ENCODE measurements at places on chromosomes 6 and 20.

GRCh38 chr20:1323830-1324597 lies 4.9 kb downstream of the SDCBP2 start:
- DNase-seq = no peak

- DNase-seq = no peak
These were observed 24.1 kb upstream of the MRGBP start for GRCh38 chr20:62772103-62772611.

- no peak for DNase-seq
These were observed 62.7 kb upstream of the ISM1 start for GRCh38 chr20:13158369-13158768.

DNA sequence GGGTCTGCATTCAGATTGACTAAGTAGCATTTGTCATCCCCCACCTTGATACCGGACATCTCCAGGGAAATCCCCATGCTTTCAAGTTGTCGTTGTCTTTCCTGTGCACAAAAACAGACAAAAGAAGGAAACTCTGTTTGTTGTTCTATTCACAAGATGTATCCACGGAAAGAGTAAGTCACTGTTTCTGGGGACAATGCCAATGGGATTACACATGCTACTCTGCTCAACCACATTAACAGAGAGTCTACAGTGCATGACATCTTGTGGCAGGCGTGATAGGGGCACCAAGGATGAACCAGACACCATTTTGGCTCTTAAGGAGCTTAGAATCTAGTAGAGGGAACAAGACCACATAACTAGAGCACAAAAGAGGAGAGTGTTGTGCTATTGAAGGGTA lies 124.4 kb upstream of the NUP153 start:
- DNase-seq = no peak

DNA sequence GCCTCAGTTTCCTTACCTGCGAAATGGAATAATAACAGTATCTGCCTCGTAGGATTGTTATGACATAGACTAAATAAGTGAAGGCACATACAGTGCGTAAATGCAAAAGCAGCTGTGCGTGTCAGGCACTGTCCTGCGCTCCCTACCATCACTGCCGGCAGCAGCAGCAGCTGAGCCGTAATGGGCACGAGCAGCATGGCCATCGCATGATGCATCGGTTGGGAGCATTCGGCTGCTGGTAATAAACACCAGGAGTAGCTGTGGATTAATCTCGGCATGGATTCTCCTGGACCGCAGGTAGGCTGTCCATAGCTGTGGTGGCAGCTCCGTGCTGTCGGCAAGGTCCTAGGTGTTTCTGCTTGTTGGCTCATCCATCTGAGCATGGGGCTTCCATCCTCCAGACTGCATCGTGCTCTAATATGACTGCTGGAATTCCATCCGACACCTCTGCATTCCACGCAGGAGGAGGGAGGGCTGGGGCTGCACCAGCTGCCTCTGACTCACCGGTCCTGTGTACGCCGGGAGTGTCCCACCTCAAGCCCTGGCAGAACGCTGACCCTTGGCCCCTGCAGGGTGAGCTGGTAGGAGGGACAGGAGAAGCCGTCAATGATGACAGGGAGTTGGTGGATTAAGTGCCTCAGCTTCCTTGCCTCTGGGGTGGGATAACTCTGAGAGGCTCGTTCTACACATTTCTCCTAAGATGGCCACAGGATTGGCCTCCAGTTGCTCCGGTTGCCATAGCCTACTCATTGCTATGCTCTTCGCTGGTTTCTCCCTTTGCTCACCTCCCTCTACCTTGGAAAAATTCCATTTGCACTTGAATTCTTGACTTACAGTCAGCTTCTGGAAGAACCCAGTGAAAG lies 100.9 kb upstream of the PMEPA1 start:
- DNase-seq = no peak
